ENCODE measurements at places on chromosomes 13 and 19.

DNA sequence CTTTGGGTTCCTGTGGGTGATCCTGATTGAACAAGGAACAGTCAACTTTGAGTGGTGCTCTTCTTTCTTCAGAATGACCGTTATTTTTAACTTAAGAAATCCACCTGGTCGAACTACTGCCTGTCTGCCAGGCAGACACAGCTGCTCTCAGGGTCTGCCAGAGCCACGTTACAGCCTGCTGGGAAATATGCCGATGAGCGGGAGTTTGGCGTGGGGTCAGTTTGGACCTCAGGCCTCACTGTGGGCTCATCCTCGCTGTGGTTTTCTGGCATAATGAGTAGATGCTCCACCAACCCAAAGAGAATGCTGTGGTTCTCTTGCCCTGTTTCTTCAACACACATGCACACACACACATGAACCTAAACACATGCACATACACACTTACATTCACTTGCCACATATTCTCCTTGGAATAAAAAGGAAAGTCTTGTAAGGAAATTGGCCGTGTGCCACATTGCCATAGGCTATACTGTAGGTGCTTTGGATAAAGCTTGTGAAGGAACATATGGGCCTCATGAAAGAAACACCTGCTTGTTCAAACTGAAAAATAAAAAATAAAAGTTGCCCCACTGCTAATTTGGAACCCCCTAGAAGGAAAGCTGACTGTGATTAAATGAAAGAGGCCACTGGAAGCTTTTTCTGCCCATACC is 598.7 kb upstream of the KLF12 start:
- no peak for DNase-seq

DNA sequence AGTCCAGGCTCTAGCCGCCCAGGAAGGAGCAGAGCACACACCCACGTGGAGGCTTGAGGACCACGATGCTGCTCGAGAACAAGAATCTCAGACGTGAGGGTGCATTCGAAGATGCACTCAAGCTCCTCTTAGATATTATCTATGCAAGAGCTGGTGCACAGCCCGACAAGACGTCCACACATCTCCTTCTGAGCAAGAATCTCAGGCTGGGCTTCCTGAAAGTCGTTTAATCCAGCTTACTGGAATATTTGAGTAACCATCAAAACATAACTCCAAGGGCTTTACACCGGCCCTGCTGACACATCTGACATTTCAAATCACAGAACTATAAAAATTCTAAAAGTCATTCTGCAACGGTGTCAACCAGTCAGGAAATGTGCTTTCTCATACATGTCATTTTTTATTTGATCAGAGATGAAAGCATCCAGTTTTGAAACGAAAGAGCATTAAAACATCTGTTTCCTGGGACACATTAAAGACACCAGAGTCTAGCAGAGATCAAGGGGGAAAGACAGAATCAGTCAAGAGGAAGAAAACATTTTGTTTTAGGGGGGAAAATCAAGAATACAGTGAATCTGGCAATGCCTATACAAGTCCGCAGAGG is 177.7 kb upstream of the IRS2 start:
- no peak for DNase-seq

GRCh38 chr19:52603558-52604207 is 33.6 kb downstream of the ZNF701 start:
- no peak for DNase-seq

- no peak for DNase-seq
Observed at GRCh38 chr13:101835920-101836319, 383.4 kb downstream of the ITGBL1 start.

DNA sequence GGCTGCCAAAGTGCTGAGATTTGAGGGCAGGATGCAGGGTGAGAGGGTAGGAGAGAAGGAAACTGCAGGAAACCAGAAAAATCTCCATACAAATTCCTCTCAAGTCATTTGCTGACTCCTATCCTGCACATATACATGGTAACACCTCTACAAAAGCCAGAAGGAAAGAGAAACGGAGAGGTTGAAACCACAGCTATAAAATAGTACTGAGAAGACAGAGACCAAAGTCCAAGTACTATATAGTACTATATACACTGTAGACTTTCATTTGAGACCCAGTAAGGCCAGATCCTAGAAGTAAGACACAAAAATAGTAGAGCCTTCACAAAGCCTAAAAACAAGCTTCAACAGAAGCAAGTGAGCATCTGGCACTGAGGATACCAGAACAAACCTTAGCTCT is 103.1 kb downstream of the UGGT2 start:
- DNase-seq: no peak

DNA sequence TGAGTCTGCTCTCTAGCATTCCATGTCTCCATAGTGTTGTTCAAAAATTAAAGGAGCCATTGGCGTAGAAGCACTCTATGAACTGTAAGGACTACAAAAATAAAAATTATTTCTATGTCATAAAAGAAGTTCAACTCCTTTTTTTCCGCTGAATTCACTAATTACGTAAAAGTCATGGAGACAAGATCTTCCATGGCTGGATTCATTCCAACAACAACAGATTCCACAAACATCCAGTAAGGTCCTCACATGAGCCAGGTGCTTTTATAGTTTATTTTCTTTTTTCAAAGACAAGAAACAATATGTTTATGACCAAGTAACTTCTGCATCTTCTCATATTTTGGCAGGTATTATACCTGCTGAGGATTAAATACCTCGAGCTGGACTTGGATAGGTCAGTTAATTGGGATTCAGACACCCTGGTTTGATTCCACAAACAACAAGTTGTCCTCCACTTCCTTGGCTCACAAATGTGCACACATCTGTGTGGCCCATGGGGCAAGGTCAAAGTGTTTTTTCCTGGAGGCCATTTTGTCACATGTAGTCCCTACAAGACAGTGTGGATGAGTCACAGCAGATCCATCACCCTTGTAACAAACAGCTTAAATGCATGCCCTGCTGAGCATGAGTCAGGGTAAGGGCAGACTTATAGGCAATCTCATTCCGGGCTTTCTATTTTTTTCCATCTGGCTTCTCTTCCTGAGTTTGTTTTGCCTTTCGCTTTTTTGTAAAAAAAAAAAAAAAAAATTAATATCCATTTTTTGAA is 475.6 kb downstream of the COG6 start:
- no peak for DNase-seq

DNA sequence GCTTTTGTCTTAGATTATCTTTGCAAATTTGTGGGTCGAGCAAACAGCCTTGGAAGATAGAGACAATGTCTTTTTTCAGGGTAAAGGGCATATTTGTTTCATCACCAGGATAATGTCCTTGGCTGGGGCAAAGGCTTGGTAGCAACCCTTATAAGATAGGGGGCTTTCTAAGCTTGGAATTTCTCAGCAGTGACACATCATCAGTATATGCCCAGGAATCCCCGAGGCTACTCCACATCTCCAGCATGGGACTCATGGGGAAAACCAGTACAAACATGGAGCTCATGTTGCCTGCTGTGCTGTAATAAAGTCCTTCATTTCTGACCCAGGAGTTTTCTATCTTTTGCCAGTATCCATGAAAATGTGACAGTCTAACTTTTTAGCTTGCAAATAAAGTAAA is 77.1 kb downstream of the DCLK1 start:
- DNase-seq: no peak

GRCh38 chr13:111423168-111423785 is 102.8 kb downstream of the TEX29 start:
- DNase-seq: no peak

DNA sequence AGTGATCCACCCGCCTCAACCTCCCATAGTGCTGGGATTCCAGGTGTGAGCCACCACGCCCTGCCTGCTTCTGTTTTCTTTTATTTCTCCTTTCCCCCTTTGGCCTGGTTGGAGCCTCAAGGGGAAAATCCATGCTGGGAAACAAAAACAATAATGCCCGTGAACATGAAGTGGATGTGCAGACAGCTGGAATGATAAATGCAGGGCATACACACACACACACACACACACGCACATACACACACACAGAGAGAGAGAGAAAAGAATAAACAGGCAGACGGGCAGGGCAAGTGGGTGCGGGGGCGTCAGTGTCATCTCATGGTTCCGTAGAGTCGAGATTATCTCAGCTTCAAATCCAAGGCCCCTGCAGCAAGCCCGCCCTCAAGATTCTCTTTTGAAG is 4.4 kb upstream of the PLEKHF1 start:
- DNase-seq: no peak

GRCh38 chr13:111434578-111435159 is 114.2 kb downstream of the TEX29 start:
- DNase-seq: no peak

DNA sequence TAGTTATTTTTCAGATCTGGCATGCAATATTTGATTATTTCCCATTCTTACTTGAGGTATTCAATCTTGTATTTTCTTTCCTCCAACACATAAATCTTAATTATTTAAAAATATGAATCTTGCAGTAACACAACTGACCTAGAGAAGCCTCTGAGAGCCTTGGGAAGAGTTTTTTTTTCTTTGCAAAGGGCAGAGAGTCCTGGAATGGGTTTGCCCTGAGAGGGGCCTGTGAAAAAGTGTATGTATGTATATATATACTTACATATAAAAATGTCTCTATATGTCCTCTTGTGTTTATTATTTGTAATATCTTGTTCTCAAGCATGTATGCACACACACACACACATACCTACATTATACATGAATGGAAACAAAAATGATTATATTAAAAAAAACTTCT is 801.2 kb upstream of the SLITRK1 start:
- no peak for DNase-seq

DNA sequence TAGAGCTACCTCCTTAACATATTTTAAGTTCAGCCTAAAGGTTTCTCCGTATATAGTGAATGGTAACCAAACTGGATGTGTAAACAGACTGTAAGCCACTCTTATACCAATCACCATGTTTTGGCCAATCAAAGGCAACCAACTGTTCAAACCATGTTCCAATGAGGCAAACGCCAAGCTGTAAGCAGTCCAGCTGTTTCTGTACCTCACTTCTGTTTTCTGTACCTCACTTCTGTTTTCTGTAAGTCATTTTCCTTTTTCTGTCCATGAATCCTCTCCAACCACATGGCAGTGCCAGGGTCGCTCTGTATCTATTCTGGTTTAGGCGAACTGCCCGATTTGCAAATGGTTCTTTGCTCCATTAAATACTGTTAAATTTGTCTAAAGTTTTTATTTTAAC is 24.4 kb downstream of the COMMD6 start:
- no peak for DNase-seq
